ENCODE measurements at places on chromosomes 11 and 22.

GRCh38 chr11:19437760-19438159 lies 197.0 kb upstream of the E2F8 start:
- peak; percentile 40 for DNase-seq

DNA sequence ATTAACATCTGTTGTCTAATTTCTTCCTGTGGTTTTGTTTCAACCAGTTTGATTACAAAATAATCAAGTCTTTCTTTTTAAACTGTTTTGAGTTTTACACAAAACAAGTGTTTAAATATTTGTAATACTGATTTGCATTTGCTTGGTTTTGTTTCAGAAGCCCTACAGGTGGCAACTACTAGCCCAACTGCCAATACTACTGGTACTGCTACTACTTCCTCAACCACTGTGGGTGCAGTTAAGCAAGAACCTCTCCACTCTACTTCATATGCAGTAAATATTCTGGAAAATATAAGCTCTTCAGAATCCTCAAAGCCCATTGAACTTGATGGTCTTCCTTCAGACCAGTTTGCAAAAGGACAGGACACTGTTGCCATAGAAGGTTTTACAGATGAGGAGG lies 61.1 kb downstream of the QSER1 start:
- no peak for DNase-seq

DNA sequence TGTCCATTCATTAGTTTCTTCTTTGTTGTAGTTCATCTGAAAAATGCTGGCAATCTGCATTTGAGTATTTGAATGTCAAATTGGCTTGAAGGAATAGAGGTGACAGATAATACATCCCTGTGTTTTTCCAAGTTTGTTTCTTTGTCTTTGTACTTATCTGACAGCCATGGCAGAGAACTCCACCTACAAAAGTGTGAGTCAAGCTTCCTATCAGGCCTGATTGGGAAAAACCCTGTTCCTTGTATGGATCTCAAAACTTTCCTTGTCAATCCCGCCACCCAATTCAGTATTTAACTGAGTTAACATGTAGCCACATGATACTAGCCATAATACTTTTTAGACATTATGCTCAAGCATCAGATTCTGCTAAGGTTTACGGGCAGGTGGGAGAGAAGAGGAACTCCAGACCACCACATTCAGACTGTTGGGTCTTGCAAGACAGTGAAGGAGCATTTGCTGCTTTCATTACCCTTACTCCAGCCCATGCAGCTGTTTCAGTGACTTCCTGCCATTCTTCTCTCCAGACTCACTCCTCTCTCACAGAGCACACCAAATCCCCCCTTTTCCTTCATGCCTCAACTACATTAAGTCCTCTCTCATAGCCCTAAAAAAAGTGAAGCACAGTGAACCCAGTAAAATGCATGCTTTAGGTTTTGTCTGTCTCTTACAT lies 65.9 kb downstream of the BLID start:
- no peak for DNase-seq

GRCh38 chr22:30948930-30949342 lies 19.6 kb downstream of the MORC2 start:
- no peak for DNase-seq

DNA sequence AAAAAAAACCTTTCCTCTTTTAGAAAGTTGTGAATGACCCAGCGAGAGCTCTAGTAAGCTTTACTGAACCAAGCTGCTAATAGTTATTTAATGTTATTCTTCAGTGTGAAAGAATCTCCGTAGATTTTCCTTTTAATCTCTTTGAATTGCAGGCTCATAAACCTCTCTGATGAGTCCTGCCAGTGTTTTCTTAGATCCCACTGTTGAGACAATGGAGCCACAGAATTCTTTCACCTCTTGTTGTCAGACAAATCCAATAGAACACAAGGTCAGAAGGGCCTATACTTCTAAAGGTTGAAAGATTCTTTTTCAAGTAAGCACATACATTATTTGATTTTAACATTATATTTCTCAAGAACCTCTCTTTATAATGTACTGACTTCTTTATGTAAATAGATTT lies 52.2 kb downstream of the DNAJC24 start:
- DNase-seq, result no peak

GRCh38 chr11:9700105-9700801 lies 36.4 kb downstream of the SWAP70 start:
- no peak for DNase-seq

GRCh38 chr22:31867386-31868153 lies 76.8 kb upstream of the YWHAH start:
- no peak for DNase-seq

GRCh38 chr11:108947654-108948570 lies 283.0 kb downstream of the DDX10 start:
- DNase-seq, result peak; percentile 44

- DNase-seq, result no peak
These were observed 125.7 kb downstream of the PKNOX2 start for GRCh38 chr11:125290263-125290662.

- no peak for DNase-seq
These were observed 10.9 kb downstream of the CHADL start for GRCh38 chr22:41229730-41230400.

DNA sequence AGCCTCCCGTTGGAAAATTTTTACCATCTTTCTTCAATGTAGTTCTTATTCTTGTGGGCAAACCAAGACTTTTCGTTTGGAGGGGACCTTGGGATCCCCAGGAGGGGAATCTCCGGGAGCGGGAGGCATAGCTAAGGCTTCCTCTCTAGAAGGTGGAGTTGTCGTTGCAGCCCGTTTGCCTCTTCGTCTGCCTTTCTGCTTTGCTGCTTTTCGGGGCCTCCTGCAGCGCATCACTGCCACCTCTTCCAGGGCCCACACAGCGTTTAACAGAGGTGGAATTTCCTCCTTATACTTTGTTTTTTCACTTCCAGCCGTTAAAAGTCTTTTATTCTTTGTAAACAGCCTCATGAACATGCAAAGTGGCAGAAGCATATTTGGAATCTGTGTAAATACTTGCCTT lies 3.5 kb upstream of the IFITM3 start:
- no peak for DNase-seq

- no peak for DNase-seq
These were observed 825 bp downstream of the PTPMT1 start for GRCh38 chr11:47566149-47566698.

- DNase-seq, result no peak
These were observed 6.8 kb upstream of the PLAAT3 start for GRCh38 chr11:63621071-63621470.

DNA sequence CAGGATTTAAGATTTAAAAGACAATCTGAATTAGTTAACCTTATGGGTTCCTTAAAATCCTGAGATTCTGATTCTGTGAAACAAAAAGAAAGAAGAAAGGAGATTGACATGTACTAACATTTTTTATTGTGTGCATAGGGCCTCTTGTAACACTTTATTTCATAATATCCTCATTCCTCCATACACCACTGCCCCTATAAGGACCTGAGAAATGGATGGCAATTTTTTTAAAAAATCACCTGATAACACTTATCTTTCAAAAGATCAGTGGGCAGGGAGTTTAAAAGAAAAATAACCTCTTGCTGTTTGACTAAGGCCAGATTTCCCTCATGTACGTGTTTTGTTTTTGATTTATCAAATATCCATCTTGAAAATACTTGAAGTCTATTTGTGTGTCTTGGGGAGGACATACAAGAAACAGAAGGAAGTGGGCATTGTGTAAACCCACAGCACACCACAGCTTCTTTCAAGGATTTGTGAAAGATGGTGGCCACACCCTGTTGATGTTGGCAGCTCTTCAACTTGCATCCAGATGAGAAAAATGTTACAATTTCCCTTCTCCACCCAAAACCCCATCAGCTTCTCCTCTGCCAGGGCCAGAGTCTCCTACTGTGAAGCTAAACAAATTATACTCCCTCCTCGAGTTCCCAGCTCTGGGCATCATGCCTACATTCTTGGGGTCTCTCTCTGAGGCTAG lies 35.0 kb upstream of the MPEG1 start:
- DNase-seq, result no peak

- no peak for DNase-seq
These were observed 56.0 kb downstream of the LIF start for GRCh38 chr22:30190574-30190973.

DNA sequence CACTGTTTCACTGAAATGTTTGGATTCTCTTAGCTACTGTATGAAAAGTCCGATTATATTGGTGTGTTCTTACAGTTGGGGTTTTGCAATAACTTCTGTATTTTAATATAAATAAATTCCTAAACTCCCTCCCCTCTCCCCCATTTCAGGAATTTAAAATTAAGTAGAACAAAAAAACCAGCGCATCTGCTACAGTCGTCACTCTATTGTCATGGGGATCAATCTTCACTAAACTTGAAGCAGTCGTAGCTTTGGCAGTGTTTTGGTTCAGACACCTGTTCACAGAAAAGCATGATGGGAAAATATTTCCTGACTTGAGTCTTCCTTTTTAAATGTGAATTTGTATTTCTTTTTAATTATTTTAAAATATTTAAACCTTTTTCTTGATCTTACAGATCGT lies 9.4 kb downstream of the PIWIL3 start:
- no peak for DNase-seq

- no peak for DNase-seq
These were observed 22.2 kb downstream of the IL10RA start for GRCh38 chr11:118008271-118008911.

GRCh38 chr11:117735350-117735977 lies 61.6 kb downstream of the DSCAML1 start:
- no peak for DNase-seq

DNA sequence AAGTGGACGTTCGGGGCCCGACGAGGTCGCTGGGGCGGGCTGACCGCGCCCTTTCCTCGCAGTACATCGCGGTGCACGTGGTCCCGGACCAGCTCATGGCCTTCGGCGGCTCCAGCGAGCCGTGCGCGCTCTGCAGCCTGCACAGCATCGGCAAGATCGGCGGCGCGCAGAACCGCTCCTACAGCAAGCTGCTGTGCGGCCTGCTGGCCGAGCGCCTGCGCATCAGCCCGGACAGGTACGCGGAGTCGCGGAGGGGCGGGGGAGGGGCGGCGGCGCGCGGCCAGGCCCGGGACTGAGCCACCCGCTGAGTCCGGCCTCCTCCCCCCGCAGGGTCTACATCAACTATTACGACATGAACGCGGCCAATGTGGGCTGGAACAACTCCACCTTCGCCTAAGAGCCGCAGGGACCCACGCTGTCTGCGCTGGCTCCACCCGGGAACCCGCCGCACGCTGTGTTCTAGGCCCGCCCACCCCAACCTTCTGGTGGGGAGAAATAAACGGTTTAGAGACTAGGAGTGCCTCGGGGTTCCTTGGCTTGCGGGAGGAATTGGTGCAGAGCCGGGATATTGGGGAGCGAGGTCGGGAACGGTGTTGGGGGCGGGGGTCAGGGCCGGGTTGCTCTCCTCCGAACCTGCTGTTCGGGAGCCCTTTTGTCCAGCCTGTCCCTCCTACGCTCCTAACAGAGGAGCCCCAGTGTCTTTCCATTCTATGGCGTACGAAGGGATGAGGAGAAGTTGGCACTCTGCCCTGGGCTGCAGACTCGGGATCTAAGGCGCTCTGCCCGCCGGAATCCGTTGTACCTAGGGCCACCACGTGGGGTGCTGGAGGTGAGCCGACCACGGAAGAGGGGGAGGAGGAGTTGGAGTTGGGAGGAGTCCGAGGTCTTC lies 771 bp downstream of the MIF start:
- peak; percentile 54 for DNase-seq

DNA sequence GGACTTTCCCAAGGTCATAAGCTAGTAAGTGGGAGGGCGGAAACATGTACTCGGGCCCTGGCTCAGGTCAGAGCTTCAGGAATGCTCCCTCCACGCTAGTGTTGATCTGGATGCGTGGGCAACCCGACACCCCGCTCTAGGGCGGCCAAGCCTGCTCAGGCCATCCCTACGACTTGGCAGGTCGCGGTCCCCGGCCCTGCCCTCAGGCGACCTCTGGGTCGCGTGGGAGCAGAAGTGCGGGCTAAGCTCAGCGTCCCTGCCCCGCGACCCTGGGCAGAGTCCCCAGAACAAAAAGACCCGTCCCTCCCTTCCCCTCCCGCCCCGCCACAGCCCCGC lies 781 bp upstream of the TEF start:
- peak; percentile 57 for DNase-seq

DNA sequence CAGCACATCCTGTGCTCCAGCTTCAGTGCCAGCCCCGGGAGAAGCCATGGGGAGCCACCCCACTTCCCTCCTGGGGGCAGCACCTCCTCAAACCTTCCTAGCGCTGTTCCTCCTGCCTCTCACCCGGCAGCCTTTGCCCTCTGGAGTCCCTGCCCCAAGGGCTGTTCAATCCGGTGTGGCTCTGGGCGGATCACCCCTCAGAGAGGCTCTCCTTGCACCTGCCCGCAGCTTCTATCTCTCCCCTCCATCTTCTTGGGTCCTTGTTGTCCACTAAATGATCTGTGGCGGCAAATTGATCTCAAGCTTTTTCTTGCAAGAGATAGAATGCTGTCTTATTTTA lies 18.1 kb upstream of the CDKN1C start:
- DNase-seq, result no peak

- DNase-seq, result no peak
These were observed 347.0 kb downstream of the MIAT start for GRCh38 chr22:27004434-27004833.

DNA sequence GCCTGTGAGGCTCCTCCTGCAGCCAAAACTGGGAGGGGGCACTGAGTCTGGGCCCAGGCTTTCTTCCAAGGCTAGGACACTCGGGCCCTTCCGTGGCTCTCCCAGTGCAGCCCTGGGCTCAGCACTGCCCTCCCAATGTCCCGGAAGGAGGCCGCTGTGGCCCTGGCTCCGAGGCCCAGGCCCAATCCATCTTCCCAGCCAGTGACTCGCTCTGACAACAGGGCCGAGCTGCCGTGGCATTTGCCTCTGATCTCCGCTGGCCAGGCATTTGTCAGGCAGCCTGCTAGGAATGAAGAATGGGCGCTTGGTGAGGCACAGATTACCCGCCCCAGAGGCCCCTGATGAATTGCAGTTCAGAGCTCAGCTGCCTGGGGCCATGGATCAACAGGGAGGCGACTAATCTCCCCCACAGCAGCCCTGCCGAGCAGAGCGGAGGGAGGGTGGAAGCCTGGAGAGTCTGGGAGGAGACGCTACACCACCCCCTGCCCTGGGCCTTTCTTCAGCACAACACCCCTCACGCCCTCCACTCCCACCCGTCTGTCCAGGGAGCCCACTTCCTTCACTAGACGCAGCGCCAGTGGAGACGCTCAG lies 8.3 kb downstream of the FXYD2 start:
- peak; percentile 24 for DNase-seq

DNA sequence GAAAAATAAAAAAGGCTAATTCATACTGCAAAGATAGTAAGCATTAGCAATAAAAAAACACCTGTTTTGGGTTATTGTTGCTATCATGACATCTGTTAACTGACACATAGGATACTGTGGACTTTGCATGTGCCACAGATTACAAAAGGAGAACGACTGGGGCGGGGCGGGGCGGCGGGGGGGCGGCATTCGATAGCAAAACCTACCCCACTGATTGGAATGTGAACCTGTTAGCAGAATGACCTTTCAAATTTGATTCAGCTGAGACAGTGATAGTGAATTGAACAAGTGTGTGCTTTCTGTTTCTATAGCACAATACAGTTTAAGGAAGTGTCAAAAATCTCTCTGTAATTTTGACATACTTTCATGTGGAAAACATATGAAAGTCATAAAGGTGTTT lies 14.9 kb downstream of the MMP20 start:
- no peak for DNase-seq

- no peak for DNase-seq
These were observed 658 bp downstream of the C11orf71 start for GRCh38 chr11:114399490-114400215.

All from HTR-8/SVneo (cell line).